ENCODE measurements at places on chromosomes 1 and 21.

GRCh38 chr1:77975386-77975785 is 3.5 kb downstream of the FUBP1 start:
- DNase-seq, result no peak

DNA sequence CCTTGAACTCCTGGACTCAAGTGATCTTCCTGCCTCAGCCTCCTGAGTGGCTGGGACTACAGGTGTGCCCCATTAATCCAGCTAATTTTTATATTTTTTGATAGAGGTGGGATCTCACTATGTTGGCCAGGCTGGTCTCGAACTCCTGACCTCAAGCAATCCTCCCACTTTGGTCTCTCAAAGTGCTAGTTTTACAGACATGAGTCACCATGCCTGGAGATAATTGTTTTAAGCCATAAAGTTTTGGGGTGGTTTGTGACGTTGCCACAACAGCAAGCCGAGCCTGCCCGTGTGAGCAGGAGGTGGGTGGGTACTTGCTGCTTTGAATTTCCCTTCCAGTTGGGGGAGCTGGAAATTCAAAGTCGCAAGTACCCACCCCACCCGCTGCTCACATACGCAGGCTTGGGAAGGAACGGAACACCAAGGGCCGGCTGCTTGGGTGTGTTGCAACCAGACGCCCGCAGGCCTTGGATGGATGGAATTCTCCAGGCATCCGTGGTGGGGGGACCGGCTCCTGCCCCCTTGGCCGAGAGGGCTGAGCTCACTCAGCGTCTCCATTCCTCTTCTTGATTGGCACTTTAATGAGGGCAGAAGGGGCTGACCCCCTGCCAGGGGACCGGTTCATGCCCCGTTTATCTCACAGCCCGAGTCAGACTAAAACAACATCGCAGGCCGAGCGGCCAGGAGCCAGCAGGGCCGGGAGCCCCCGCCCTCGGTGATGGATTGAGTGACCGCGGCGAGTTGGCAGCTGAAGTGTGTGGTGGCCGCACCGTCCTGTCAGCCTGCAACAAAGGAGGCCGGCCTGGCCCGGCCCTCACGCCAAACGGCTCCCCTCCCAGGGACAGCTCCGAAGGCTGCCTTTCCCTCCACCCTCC is 78.1 kb downstream of the DHRS3 start:
- DNase-seq, result no peak

DNA sequence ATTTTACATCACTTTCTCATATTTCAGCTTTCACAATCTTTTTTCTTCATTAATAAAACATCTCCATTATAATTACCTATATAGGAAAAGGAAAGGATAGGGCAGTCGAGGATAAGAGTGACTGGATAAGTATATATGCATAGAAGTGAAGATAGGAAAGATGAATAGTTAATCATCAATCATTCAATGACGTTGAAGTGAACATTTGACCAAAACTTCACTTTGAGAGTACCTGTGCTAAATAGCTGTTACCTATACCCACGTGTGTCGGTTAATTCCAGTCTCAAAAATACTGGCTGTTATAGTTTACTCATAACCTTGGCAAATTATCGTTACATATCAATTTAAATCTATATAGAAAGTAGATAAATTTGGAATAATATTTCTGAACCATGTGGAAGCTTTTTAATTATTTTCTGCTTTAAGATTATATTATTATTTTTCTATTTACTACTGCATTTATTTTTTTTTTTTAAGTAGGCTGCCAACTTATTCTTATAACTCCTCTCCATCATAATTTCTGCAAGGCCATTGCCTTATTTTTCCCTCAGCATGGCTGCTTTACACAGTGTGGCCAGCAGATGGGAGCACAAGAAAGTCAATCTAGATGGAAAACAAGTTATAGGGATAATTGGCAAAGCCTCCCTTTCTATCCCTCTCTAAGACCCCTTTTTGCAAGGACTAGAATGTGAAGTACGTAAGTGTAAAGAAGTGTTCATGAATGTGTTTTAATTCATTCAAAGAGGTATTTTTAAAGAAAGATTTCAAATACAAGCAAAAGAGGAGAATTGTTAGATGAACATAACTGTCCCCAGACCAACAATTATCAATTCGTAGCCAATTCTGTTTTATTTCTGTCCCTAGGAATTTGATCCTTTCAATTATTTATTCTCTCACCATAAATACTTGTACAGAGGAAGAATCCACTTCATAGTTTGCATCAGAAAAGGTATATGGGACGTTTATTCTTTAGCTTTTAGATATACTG is 290.4 kb downstream of the KCNT2 start:
- peak; percentile 42 for DNase-seq

- DNase-seq, result no peak
Measured at GRCh38 chr1:30321246-30321910, 402.0 kb downstream of the MATN1 start.

- DNase-seq, result no peak
Measured at GRCh38 chr21:28513428-28513827, 479.2 kb downstream of the LTN1 start.

- DNase-seq, result no peak
Measured at GRCh38 chr1:3846541-3846940, 10.5 kb downstream of the CEP104 start.

GRCh38 chr1:225699336-225699735 is 46.4 kb upstream of the ENAH start:
- no peak for DNase-seq

- no peak for DNase-seq
Measured at GRCh38 chr1:151710187-151710840, 6.3 kb downstream of the CELF3 start.

DNA sequence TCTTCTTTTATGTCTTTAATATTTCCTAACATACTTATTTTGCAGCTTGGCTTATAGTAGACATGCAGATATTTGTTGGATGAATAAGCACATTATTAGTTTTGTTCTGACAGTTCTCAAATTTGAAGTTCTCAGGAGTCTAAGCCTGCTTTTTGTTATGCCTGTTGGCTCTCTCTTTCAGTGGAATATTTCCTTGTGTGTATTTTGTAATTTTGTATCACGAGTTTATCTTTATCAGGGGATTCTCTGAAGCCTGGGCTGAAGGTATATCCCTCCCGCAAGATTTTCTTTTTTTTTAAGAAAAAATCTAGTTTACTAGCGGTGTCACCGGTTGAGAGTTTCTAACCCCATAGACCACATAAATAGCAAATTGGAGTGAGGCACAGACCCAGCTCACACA is 105.9 kb downstream of the RGL1 start:
- no peak for DNase-seq

DNA sequence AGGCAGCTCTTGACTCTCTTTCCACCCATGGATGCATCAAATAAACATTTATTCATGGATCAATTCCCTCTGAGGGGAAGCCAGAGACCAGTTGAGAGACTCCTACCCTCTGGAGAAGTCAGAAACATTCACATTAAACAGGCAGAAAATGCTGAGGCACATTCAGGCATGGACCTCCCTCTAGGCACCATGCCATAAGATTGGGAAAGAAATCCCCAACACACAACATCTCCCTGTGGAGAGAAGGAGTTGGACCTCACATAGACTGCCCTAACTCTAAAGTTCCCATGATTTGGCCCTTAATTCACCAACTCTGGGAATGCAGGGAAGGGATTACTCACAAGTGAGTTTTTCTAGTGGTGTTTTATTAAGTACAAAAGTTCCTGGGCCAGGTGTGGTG is 415.3 kb upstream of the C1orf87 start:
- no peak for DNase-seq

All from NCI-H2081 treated with DMSO at 0.1 percent for 48 hours (cell line).